Neural progenitor cell (in vitro differentiated cells): ENCODE measurements at places on chromosomes 6 and 20. TPM values are rescaled to one million over a fixed set of nuclear protein-coding genes. Genes with fewer than 3 reads are reported as not detected.

ASXL1 gene
- total RNA-seq = 48.2 and 64.0 TPM in 2 replicates

ARFGEF3 gene
- total RNA-seq = 3.2 and 3.8 TPM in 2 replicates

JPH2 gene
- not detected in 2 replicates for total RNA-seq

TRAPPC3L gene
- total RNA-seq = not detected in 2 replicates

OR2H1 gene
- not detected in 2 replicates for total RNA-seq

TNFRSF21 gene
- total RNA-seq = 16.9 and 23.2 TPM in 2 replicates

SDCBP2 gene
- 1.6 and 6.6 TPM in 2 replicates for total RNA-seq

GRCh38 chr6:79202556-79202955, 31.9 kb downstream of the HMGN3 start:
- DNase-seq = no peak

GRCh38 chr6:89475634-89476033, 42.7 kb downstream of the ANKRD6 start:
- DNase-seq = no peak

DNA sequence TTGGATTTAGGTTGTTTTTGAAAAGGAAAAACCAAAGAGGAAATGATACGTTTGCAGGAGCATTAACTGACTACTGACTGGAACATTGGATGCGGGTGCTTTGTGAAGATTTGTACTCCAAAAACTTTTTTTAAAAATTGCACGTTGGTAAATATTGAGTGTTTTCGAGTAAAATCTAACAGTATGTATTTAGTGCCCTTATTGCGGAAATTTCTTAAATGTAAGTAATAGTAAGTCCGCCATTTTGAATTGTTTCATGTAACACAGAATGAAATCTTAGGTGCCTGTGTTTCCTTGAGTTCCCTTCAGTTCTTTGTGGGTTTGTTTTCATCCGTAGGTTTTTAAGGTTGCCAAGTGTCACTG, 15.2 kb upstream of the LIN28B start:
- peak; percentile 34 for DNase-seq

DNA sequence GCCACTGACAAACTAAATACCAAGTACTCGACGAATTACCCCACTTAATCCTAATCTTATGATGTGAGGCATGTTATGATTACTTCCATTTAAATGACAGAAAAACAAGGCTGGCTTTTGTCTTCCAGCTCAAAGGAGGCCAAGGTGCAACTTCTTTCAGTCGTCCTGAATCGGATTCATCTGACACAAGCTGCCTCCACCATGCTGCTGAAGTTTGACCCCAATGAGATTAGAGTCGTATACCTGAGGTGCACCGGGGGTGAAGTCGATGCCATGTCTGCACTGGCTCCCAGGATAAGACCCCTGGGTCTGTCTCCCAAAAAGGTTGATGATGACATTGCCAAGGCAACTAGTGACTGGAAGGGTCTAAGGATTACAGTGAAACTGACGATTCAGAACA, 71.0 kb downstream of the CHD6 start:
- DNase-seq = no peak

GRCh38 chr6:136404627-136405419, 115.2 kb upstream of the BCLAF1 start:
- DNase-seq = no peak

- DNase-seq = no peak
Observed at GRCh38 chr6:161413355-161413771, 139.5 kb upstream of the AGPAT4 start.

DNA sequence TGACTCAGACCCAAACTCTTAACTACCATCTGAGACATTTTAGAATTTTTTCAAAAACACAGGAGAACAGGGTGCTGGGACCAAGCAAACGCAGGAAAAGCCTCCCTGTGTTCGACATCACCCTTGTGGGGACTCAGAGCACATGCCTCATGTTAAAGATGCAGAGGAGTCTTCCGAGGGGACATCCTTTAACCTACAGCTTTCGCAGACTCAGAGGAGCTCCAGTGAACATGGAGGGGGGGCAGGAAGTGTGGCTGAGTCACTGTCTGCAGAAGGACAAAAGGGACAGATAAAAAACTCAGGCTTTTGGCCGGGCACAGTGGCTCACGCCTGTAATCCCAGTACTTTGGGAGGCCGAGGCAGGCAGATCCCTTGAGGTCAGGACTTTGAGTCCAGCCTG, 15.1 kb downstream of the BMP7 start:
- DNase-seq = peak; percentile 27

DNA sequence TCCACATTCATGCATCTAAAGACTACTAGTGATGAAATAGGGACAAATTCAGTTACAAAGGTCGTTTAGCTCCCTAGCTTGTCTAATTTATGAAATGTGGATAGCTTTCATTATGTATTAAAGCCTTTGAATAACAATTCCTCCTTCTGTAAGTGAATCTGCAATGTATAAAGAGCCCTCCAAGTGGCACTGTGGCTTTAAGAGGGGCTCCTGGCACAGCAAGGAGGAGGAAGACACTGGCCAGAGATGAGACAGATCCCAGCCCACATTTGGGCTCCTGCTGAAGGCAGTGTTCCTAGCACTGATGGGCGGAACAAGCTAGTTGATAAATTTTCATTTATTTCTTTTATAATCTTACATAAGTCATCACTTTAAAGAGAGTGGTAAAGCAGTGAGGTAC, 17.6 kb upstream of the FUCA2 start:
- peak; percentile 38 for DNase-seq

- no peak for DNase-seq
Observed at GRCh38 chr6:3518356-3519190, 61.7 kb upstream of the SLC22A23 start.

DNA sequence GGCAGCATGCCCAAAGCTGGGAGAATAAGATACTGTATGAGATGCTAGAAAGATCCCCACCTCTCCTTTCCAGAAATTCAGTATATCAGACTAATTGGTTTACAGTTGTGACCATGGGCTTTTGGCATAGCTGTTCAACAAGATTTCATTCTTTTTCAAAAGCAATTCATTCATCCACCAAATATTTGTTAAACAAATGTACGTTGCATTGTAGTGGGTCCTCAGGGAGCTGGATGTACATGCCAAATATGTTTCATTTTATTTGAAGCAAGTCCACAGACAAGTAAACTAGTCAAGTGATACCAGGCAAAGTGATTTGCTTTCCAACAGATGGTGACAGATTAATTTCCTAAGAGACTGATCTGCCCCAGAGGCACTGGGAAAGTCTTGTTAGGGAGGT, 85.8 kb upstream of the ESR1 start:
- DNase-seq = no peak

DNA sequence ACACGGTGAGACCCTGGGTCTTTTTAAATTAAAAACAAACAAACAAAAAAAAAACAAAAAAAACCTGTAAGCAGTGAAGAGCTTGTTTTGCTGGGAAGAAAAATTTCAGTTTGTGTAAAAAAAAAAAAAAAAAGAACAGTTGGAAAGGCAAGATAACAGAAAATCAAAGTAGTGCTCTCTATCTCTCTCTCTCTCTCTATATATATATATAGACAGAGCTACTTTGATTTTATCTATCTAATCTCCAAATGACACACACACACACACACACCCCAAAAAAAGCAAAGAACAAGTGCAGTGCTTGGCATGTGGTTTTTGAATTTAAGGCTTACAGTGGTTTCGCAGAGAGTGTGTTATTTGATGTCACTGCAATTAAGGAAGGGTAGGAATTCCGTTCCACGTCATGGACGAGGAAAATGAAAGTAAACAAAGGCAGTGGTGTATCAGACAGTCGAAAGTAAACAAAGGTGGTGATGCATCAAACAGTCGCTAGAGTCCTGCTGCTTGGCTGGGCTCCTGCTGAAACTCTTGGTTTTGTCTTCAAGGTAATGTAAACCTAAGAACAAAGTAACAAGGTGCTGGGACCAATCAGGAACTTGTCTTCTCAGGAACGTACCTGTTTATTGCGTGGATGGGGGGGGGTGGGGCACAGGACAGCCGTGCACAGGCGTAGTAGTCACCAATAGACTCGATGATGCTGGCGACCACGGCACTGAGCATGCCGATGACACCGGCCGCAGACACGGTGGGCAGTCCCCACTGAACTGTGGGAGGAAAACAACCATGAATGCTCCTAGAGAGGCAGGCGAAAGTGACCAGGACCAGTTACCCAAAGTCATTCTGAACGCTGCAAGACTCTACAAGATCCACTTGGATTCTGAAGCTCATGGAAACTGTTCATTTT, 131.8 kb downstream of the SLC23A2 start:
- no peak for DNase-seq

GRCh38 chr6:56699066-56699654, 56.5 kb upstream of the DST start:
- DNase-seq = no peak

DNA sequence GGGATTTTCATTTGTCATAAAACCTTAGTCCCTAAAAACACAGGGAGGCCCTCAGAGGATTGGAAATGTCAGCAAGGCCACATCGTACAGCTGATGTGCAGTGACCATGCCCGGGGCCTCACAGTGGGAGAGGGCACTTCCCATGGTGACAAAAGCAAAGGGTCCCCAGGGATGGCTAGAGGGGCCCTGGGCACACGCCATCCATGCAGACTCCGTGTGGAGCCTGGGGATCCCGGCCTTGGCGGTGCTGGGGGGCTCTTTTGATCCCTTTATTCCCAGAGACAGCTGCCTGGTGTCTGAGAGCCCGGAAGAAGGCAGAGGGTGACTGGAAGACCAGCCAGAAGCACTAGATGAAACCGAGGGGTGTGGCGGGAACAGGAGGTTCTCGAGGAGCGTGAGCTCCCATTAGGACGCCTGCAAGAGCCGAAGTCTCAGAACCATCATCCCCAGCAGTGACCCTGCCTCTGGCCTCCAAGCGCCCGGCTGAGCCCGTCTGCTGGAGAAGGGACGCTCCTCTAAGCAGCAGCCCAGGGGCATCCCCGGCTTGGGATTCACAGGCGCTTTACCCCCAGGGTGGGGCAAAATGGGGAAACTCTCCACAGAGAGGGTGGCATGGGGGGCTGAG, 49.1 kb upstream of the FRMD1 start:
- no peak for DNase-seq

DNA sequence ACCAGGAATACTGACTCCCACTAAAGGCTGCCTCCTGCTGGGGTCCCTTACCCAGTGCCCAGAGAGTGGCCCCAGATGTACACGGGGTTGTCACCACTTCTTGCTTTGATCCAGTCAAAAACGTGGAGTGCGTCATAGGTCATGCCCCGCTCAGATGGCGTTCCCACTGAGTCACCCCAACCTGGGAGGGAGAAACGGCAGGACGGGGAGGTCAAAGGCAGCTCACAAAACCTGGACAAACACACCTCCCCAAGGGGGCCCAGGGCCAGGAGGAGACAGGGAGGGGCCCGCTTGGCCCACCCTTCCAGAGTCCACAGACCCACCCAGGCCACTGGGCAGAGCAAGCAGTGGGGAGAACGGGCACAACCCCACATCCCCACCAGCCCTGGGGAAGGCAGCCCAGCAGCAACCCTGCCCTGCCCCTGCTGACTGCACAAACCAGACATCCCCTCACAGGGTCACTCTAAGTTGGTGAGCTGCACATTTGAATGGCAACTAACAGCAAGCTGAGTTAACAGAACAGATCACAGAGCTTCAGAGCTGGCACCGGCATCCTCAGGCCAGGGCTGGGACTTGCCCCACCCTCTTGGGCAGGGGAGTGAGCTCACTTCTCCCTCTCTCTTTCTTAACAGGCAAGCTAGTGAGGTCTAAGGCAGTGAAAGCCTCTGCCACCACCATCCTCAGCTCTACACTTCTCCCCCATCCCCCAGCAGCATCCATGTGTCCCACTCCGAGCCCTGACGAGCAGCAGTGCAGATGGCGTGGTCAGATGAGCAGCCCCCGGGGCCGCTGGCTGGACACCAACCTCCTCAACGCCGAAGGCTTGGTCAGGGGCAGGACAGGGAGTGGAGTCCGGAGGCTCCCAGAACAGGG, 61.7 kb downstream of the PYGB start:
- DNase-seq = no peak

DNA sequence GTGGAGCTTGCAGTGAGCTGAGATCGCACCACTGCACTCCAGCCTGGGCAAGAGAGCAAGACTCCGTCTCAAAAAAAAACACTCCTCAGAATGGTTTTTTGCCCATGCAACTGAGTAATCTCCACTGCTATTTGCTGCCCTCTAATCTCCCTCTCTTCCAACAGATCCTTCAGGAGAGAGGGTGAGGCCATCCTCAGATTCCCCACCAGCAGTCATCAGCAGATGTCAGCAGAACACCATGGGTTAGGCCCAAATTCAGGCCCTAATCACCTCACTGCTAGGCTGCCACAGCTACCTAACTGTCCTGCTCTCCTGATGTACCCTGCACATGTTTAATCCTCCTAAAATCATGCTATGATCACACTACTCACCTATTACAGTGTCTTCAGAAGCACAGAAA, 63.2 kb upstream of the BEND6 start:
- peak; percentile 31 for DNase-seq

DNA sequence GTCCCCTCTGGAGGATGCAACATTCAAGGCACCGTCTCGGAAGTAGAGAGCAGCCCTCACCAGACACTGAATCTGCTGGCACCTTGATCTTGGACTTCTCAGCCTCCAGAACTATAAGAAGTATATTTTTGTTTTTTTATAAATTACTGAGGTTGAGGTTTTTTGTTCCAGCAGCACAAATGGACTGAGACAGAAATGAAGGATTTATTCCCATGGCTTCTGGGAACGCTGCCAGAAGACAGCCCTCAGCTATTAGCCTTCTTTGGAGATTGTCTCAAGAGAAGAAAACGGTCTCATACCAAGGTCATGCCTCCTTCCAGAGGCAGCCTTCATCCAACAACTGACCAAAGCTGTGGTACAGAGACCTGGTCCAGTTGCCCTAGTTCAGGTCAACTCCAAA, 85.4 kb downstream of the CHMP4B start:
- no peak for DNase-seq

DNA sequence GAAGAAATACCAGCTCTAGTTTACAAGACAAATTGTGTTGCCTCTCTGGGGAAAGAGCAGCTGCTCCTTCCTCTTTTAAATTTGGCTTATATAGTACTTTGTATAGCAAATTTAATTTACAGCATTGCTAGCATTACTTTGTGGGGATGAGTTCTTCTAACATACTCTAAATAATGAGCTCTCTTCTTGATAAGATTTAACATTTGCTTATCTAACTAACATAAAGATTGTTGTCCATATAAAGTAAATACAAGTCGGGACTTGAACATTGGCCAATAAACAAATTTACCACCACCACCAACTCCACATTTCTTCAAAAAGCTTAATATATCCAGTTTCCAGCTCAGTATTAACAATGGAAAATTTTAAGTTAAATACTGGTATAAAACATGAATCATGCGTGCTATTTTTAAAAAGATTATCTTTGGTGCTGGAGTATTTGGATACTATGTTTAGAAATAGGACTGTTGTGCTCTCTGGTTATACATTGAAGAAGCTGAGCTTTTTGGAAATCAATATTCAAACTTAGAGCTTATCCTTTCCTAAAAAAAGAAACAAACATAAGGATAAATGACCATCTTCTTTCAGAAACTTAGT, 1146.9 kb upstream of the GJE1 start:
- DNase-seq = no peak
